Adrenal gland (tissue), 19 donors: ENCODE measurements at places on chromosomes 16 and 17. TPM values are rescaled to one million over a fixed set of nuclear protein-coding genes. Genes with fewer than 3 reads are reported as not detected.

RBFOX1 gene
- total RNA-seq, result not detected

PITPNC1 gene
- 16.7 TPM for total RNA-seq

MIEF2 gene
- 25.9 TPM for total RNA-seq

- DNase-seq, result peak; percentile 78
These were observed 41.0 kb downstream of the STAT3 start for GRCh38 chr17:42347198-42347597.

GRCh38 chr17:64632606-64633005 is 29.5 kb downstream of the SMURF2 start:
- no peak for DNase-seq

DNA sequence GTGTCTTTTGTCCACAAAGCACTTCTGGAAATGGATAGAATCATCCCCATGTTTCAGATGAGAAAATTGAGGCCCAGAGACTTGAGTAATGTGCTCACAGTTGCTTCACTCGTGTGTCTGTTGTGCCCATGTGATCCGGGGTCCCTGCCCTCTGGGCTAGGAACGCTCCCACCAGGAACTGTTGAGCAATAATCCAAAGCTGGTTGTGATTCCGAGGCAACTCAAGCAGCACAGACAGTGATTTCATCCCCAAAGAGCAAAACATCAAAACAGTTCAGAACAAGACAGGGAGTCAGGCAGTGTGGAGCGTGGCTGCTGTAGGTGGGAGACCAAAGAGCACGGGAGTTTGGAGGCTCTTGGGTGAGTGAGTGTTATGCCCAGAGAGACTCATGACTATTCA is 205.0 kb upstream of the ASIC2 start:
- DNase-seq, result no peak

- DNase-seq, result no peak
These were observed 10.2 kb upstream of the LYZL6 start for GRCh38 chr17:35953720-35954119.

- DNase-seq, result no peak
These were observed 23.9 kb downstream of the KLHDC4 start for GRCh38 chr16:87741700-87742415.

GRCh38 chr17:81659038-81659437 is 2.7 kb upstream of the PDE6G start:
- DNase-seq, result no peak

DNA sequence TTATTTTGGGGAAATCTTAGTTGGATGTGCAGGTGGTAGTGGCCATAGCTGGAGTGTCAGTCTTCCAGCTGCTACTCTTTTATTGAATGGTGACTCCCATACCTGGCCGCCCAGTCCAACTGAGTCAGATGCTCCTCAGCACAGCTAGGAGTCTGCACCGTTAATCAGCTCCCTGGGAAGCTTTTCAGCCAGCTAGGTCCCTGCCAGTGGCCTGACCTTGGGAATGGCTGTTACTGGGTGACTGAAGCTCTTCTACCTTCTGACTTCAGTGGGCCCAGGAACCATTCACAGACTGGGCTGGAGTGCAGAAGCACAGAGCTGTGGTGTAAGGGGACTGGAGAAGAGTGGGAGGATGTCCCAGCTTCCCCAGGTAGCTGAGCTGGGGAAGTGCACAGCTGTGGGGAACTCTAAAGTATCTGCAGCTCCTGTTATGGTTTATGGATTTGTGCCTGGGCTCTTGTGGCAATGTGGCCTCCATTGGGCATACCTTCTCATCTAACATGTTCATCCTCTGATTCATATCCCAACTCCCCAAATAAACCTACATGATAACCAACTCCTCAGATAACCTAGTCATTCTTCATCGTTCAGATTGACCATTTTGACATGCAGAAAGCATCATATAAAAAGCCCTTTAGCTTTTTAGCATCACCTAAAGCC is 14.0 kb downstream of the ALKBH5 start:
- no peak for DNase-seq
